ENCODE measurements at places on chromosomes 3 and 15.

DNA sequence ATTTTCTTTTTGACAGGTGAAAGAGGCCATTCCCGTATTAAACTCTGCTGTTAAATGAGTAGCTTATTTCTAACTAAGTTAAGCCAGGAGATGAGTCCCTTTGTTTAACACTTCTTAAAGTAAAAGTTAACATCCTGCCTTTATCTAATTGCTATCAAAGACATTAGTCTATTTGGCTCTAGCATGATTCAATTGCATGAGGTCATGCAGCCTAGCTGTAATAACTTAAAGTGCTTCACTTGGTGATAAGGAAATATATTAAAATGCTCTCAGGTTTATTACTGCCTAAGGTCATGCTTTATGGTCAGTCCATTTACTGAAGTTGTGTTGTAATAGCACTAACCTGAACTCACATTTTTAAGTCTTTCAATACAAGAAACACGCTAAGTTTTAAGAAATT is 82.3 kb upstream of the MLF1 start:
- no peak for DNase-seq

- no peak for DNase-seq
These were observed 1077.0 kb downstream of the ROBO1 start for GRCh38 chr3:78690766-78691165.

GRCh38 chr3:98801043-98801747 is 38.1 kb downstream of the ST3GAL6 start:
- DNase-seq, result no peak

DNA sequence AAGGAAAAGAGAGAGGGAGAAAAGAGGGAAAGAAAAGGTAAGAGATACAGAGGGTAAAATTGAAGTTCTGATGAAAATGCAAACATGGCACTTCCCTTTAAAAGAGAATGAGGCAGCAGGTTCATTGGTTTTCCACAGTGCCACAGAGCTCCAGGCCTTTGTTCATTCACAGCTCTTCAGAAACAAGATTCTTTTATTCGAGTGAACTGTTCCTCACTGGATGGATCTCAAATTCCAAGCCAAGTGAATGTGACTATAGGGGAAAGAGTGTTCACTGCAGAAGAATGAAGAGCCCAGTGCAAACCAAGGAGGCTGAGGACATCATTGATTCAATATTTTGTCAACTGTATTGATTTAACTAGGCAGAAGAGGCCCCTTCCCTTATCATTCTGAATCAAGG is 280.3 kb upstream of the PROK2 start:
- no peak for DNase-seq

DNA sequence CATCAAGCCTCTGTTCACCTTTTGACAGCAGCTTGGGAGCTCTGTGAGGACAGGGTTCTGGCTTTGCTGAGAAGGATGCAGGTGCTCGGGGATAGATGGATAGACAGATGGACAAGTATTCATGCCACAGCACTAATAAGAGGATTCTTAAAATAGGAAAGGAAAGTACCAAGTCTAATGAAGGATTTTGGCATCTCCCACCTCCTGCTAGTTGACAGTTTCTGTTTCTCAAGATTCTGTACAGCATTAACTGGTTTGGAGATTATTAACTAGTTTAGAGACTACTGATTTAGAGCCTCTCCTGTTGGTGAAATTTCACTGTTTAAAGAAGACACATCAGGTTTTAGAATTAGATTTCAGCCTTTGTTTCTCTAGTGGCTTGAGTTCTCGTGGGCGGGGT is 152.3 kb downstream of the CACNA1D start:
- DNase-seq, result no peak

- no peak for DNase-seq
These were observed 154.4 kb downstream of the OXSM start for GRCh38 chr3:25944329-25944728.
